ENCODE measurements at places on chromosomes 11 and 22.

DNA sequence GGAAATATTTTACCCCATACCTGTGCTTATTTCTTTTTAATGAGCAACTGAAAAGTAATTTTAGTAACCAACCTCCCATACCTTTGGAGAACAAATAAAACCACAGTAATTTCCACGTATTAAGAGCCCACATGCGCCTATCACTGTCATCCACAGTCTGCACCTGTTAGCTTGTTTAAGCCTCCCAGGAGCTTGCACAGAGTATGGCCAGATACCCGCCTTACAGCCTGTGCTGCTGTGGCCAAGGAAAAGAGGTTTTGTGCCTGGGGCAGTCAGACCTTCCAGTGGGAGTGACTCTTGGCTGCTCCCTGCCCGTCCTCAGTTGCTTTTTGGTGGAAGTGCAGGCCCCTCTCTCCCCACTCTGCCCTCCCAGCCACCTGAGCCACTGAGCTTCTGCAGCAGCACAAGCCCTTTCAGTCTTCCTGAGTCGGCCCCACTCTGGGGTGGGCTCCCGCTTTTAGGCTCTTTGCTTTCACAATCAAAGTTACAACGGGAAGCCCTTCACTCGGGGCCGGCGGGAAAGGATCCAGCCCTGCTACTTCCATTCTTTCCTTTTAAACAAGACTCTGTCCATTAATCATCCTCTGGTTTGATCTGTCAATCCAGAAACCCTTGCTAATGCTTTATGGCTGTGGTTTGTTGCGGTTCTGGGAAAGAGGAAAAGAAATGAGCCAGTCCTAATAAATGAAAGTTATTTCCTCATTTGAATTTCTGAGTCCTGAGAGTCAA, 308.8 kb downstream of the TBC1D22A start:
- no peak for DNase-seq

- no peak for DNase-seq
Measured at GRCh38 chr11:56783448-56784041, 35.0 kb upstream of the OR9G4 start.

- no peak for DNase-seq
Measured at GRCh38 chr11:8106679-8107078, 25.7 kb downstream of the TUB start.

DNA sequence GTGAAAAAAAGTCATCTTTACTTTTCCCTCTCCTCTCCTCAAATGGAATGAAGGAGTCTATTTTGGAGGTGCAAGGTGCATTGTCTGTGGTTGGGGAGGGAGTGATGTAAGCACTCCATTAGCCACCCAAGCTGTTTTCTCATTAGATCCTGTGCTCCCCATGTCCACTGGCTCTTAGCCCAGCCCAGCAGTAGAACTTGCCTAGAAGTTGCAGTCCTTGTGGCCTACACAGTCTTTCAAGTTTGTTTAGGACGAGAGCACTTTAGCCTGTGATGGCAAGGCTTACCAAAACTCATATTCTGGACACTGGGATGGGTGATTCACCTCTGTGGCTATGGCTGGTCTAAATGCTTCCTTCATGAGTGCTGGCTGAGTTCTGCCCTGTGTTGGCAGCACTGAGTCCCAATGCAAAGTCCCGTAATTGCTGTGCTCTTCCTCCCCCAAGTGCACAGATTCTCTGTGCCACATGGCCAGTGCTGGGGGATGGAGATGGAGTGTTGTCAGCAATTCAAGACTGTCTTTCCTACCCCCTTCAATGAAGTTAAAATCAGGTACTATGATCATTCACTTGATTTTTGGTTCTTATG, 15.8 kb downstream of the SLC22A25 start:
- DNase-seq, result no peak
